CD8-positive, alpha-beta memory T cell (primary cell): ENCODE measurements at places on chromosomes 3 and 15. TPM values are rescaled to one million over a fixed set of nuclear protein-coding genes. Genes with fewer than 3 reads are reported as not detected.
A peak's percentile ranks its signal among the peaks of the same experiment; 100 is the strongest.

MCF2L2 gene
- total RNA-seq, result 2.8 TPM

PLA2G4E gene
- total RNA-seq, result not detected

NIT2 gene
- 81.9 TPM for total RNA-seq

EEFSEC gene
- total RNA-seq, result 21.8 TPM

SCG5 gene
- total RNA-seq, result 0.24 TPM

SLC22A14 gene
- total RNA-seq, result not detected

GLDN gene
- total RNA-seq, result not detected

IGSF10 gene
- not detected for total RNA-seq

GRCh38 chr15:49904296-49904695, 214.7 kb downstream of the ATP8B4 start:
- no peaks in the 10 kb centered on the region for H3K36me3 ChIP-seq
- H3K27ac ChIP-seq, result no peak overlapping the region
- H3K4me1 ChIP-seq, result no peaks in the 10 kb centered on the region
- H3K27me3 ChIP-seq, result no peaks in the 10 kb centered on the region
- DNase-seq, result no peak

- H3K36me3 ChIP-seq, result no peaks in the 10 kb centered on the region
- no peak overlapping the region for H3K4me3 ChIP-seq
- no peak for DNase-seq
- H3K27me3 ChIP-seq, result peaks cover 7% of the 10 kb centered on the region
- no peaks in the 10 kb centered on the region for H3K4me1 ChIP-seq
- H3K27ac ChIP-seq, result no peak overlapping the region
Measured at GRCh38 chr15:89349206-89349558, 14.6 kb upstream of the POLG start.

GRCh38 chr15:50234764-50235163, 30.8 kb downstream of the HDC start:
- no peak overlapping the region for H3K27ac ChIP-seq
- no peak overlapping the region for H3K4me3 ChIP-seq
- no peak for DNase-seq
- H3K36me3 ChIP-seq, result no peaks in the 10 kb centered on the region

GRCh38 chr3:50133283-50133615, 21.9 kb upstream of the SEMA3F start:
- no peak overlapping the region for H3K4me3 ChIP-seq
- H3K4me1 ChIP-seq, result peaks cover 2% of the 10 kb centered on the region
- H3K27ac ChIP-seq, result no peak overlapping the region
- no peaks in the 10 kb centered on the region for H3K27me3 ChIP-seq
- H3K36me3 ChIP-seq, result no peaks in the 10 kb centered on the region

DNA sequence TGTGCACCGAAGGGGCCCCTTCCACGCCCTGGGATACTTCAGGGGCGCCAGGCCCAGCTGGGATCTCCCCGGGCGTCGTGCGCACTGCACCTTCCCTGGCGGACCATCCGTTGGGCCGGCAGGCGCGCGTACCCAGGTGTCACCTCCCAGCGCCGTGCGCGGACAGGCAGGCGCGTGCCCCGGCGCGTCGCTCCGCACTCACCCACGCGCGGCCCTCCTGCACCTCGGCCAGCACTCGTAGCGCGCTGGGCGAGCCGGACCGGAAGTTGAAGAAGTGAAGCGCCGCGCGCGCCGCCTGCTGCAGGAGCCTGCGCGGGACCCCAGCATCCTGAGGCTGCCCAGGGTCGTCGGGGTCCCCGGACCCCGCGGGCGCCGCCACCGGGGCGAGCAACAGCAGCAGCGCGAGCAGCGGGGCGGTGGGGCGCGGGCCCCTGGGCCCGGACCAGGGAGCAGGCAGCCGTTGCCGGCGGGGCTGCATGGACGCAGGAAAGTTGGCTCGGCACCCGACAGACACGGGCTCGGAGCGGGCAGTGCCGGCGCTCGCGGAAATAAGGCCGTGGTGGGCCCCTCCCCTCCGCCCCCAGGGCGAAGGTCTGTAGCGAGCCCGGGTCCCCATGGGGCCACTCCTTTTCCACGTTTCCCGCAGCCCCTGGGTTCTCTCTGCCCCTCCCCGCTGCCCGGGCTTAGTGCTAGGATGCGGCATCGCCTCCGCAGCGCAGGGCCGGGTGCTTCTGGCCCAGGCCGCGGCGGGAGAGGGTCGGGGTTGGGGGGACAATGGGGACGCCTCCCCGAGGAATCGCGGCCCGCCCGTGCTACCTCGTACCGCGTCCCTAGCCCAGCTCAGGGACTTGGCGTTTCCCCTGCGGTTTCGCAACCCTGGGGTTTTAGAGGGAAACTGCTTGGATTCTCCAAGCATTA, at the start of gene RARRES1:
TSS of gene RARRES1 (minus strand) at position 520 of the 918 bp plus-strand sequence. CDS start at position 478, 42 bp downstream.
- peak within 1 kb of the TSS; percentile 20 for H3K4me3 ChIP-seq
- H3K27me3 ChIP-seq, result no peaks in the 10 kb centered on the region
- H3K27ac ChIP-seq, result no peak within 1 kb of the TSS

- DNase-seq, result peak; percentile 90
- H3K27ac ChIP-seq, result peak overlapping the region; percentile 81
- peaks cover 60% of the 10 kb centered on the region for H3K4me1 ChIP-seq
- no peaks in the 10 kb centered on the region for H3K27me3 ChIP-seq
Measured at GRCh38 chr3:4983739-4984510, 4.7 kb downstream of the BHLHE40 start.

- H3K36me3 ChIP-seq, result no peaks in the 10 kb centered on the region
- no peak overlapping the region for H3K4me3 ChIP-seq
- no peaks in the 10 kb centered on the region for H3K27me3 ChIP-seq
- no peak for DNase-seq
Measured at GRCh38 chr3:3627114-3627513, 172.1 kb upstream of the LRRN1 start.

DNA sequence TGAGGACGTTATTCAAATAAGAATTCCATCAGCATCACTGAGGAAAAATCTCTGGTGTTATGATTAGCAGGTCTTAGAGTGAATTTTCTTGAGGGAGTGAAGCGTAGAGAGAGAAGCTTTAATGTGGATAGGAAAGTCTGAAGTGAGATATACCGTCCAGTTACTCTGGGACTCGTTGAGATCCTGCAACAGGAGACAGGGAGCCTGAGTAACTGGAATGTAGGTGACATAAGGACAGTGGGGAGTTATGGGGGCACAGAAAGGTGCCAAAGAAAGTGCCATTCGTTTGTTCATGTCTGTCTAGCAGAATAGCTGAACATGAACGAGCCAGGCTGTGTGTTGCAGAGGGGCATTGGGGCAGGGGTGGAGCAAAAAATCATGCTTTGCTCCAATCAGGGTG, 9.4 kb upstream of the BUB1B start:
- H3K27ac ChIP-seq, result no peak overlapping the region
- no peak for DNase-seq
- no peaks in the 10 kb centered on the region for H3K36me3 ChIP-seq

DNA sequence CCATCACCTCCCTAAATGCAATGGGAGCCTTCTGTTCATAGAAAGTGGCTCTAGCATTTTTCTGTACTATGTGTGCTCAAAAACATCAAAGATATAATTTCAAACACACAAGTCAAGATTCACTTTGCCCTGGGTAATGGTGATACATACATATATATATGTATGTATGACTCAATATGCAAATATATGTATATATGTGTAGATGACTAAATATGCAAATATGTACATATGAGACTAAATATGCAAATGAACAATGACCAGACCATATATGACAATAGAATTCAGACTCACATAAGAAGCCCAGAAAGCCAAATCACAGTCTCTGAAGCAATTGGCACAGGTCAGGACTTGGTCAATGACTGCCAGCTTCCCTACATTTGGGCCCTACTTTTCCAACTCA, 36.9 kb upstream of the SNRK start:
- no peak overlapping the region for H3K4me3 ChIP-seq
- no peaks in the 10 kb centered on the region for H3K27me3 ChIP-seq
- no peak for DNase-seq
- H3K27ac ChIP-seq, result no peak overlapping the region
- no peaks in the 10 kb centered on the region for H3K36me3 ChIP-seq

DNA sequence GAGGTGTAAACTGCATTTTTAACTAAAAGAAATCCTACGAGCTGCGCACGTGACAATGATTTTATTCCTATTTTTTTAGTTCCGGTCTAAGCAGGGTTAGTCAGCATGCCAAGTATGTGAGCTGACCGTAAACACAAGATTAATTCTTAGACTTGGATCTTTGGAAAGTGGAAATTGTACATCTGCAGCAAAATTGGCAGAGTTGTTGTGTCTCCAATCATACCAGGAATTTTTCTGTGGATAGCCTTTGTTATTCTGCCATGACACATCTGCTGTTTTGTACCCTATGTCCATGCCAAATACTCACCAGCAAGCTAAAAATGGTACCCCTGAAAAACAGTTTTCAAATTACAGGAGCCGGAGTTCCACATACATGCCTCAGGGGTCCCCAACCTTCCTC, 562.5 kb downstream of the UNC13C start:
- H3K27ac ChIP-seq, result no peak overlapping the region
- H3K36me3 ChIP-seq, result no peaks in the 10 kb centered on the region
- no peak for DNase-seq
- no peaks in the 10 kb centered on the region for H3K4me1 ChIP-seq

DNA sequence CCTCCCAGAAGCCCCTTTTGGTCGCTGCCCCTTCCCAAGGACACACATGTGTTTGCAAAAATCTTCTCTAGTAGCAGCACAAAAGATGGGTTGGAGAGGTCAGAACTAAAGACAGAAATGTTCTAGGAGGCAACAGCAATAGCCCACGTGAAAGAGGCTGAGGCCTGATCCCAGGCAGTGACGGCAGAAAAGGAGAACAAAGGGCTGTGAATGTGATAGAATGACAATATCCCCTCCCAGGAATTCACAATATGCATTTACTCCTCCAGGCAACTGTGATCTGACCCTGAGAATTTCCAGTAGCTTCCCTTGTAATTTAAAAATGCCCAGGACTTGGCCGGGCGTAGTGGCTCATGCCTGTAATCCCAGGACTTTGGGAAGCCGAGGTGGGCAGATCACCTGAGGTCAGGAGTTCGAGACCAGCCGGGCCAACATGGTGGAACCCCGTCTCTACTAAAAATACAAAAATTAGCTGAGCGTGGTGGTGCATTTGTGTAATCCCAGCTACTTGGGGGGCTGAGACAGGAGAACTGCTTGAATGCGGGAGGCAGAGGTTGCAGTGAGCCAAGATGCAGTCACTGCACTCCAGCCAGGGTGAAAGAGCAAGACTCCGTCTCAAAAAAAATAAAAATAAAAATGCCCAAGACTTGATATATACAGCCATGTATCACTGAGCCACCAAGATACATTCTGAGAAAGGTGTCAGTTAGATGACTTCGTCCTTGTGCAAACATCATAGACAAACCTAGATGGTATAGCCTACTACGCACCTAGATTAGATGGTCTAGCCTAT, 43.6 kb upstream of the PIAS1 start:
- no peak overlapping the region for H3K4me3 ChIP-seq
- no peaks in the 10 kb centered on the region for H3K27me3 ChIP-seq
- DNase-seq, result no peak

- H3K27ac ChIP-seq, result peak overlapping the region; percentile 40
- no peaks in the 10 kb centered on the region for H3K27me3 ChIP-seq
- H3K36me3 ChIP-seq, result no peaks in the 10 kb centered on the region
- H3K4me3 ChIP-seq, result no peak overlapping the region
- H3K4me1 ChIP-seq, result no peaks in the 10 kb centered on the region
- DNase-seq, result no peak
Measured at GRCh38 chr3:193836918-193837317, 243.9 kb downstream of the OPA1 start.

GRCh38 chr3:41328926-41329325, 129.6 kb downstream of the CTNNB1 start:
- DNase-seq, result no peak
- H3K27me3 ChIP-seq, result no peaks in the 10 kb centered on the region
- H3K4me1 ChIP-seq, result no peaks in the 10 kb centered on the region

DNA sequence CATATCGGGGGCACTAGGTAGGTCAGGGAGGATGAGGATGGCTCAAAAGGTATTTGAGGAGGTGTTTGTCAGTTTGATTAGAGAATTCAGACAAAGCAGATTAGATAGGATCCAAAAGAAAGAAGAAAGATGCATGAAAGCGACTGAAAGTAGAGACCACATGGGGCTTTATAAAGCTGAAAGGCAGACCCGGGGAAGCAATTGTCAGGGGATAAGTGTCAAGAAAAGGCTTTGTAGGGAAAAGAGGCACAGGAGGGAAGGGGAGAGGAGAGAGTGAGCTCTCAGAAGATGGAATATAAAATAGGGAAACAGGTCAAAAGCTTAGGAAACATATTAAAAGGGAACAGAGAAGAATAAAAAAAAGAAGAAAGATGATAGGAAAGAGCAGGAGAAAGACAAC, 308.2 kb upstream of the RORA start:
- H3K4me3 ChIP-seq, result no peak overlapping the region
- H3K27ac ChIP-seq, result no peak overlapping the region
- H3K4me1 ChIP-seq, result no peaks in the 10 kb centered on the region
- no peaks in the 10 kb centered on the region for H3K27me3 ChIP-seq
- no peak for DNase-seq

- DNase-seq, result no peak
- peaks cover 6% of the 10 kb centered on the region for H3K36me3 ChIP-seq
- no peak overlapping the region for H3K27ac ChIP-seq
- no peaks in the 10 kb centered on the region for H3K27me3 ChIP-seq
Measured at GRCh38 chr3:50287262-50287661, 5.0 kb downstream of the IFRD2 start.

DNA sequence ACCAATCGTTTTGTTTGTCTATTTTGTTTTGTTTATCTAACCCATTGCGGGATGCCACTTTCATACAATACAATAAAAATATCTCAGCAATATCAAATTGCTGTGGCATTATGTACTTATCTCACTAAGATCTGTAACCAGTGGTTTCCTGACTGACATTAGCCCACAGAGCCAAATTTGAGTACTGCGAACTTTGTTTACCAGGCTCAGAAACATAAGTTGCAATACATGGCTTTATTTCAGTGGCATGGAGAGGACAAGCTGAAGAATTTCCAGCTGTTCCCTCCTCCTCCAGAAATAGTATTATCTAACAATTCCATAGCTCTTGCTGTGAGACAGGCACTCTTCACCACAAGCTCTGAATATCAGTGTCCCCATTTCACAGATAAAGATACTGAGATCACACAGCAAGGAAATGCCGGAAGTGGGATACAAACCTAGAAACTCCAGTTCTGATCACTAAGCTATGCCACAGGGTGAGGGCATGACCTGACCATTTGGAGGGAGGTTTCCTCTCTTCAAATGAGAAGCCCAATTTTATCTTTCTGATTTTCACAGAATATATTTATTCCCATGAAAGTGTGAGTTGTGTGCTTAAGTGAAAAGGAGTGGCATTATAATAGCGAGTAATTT, 469.9 kb upstream of the CBLB start:
- no peak for DNase-seq
- H3K4me3 ChIP-seq, result no peak overlapping the region
- H3K36me3 ChIP-seq, result no peaks in the 10 kb centered on the region
- peaks cover 36% of the 10 kb centered on the region for H3K4me1 ChIP-seq
- H3K27ac ChIP-seq, result no peak overlapping the region
- no peaks in the 10 kb centered on the region for H3K27me3 ChIP-seq
